ENCODE measurements at places on chromosomes 1 and 21.

GRCh38 chr1:154998818-154999570, 3.6 kb upstream of the ZBTB7B start:
- DNase-seq, result peak; percentile 78

DNA sequence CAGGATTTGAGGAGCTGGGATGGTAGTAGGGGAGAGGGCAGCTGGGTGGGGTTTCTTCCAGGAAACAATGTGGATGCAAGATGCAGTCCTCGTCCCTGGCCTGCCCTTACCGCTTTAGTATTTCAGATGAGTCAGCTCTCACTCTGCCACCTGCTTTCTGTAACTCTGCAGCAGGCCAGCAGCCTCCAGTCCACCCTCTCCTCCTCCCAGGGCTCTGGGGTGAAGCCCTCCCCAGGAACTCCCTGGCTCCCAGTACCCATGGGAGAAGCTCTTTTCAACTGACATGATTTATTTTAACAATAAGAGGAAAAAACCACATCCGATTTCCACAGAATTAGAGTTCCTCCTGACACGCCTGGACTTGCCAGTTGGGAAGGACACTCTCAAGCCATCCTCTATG, 39.0 kb upstream of the IL20 start:
- DNase-seq, result no peak

DNA sequence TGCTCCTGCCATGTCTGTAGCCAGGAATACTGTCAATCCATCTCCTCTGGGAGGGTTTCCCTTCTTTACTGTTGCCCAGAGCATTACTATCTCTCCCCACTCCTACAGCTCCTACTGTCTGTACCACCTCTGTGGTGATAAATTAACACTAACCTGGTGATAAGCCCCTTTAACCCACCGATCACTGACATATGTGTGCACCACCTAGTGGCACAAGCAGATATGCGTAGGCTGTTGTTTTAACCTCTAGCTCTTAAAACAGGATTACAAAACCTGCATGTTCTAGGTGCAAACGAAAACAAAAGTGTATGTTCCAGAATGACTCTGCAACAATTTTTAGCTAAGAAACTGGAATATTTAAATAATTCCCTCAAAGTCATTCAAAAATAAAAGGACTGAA, 93.9 kb upstream of the BEND5 start:
- no peak for DNase-seq

- DNase-seq, result no peak
These were observed 34.0 kb upstream of the HUNK start for GRCh38 chr21:31838586-31839355.

DNA sequence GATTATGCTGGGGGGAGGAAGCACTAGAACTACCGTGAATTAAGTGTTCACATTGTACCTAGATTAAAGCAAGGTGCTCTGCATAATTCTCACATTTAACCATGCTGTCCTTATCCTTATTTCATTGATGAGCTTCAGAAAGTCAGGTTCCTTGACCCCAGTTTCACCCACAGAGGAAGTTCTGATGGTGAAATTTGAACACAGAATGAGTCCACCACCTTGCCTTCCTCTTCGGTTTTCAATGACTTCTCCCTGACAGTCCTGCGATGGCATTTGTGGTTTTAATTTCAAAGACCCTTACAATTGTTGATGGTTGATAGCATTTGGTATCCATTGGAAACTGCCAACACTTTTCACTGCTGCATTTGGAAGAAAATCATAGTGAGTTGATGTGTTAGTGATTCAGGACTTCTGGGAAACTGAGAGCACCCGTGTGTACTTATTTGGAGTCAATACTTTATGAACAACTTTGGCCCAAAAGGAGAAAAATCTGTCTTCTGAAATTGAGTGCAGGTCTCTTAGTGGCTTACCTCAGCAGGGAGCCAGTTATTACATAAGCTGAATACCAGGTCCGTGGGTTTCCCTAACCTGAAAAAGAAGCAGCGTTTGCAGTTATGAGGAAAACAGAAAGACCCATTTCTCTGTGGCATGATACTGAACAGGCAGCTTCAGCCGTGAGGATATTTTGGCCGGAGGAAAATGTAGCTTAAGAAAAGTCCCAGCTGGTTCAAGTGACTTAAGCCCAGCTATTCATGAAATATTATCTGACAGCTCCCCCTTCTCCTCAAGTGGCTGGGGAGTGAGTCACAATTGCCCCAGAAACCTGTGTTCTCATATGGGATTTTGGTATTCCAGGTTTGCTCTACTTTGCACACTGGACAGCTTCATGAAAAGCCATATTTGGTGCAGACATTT, 47.5 kb downstream of the ROR1 start:
- DNase-seq, result peak; percentile 74

- DNase-seq, result no peak
These were observed 48.7 kb upstream of the EDN2 start for GRCh38 chr1:41533016-41533730.

GRCh38 chr1:52235646-52236045, 93.8 kb downstream of the ZFYVE9 start:
- no peak for DNase-seq

DNA sequence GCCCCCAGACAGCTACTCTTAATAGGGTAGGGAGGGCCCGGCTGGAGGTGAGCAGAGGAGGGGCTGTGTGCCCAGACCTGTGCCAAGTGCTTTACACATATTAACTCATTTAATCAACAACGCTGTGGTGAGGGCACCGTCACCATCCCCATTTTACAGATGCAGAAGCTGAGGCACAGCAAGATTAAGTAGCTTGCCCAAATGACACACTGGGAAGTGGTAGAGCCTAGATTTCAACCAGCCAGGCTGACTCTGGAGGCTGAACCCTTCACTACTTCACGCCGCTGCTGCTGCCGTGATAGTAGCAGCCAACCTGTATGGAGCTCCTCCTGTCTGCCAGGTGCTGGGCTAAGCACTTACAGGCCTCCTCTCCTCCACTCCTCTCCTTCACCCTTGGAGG, 127.2 kb downstream of the PTPRU start:
- DNase-seq, result no peak

DNA sequence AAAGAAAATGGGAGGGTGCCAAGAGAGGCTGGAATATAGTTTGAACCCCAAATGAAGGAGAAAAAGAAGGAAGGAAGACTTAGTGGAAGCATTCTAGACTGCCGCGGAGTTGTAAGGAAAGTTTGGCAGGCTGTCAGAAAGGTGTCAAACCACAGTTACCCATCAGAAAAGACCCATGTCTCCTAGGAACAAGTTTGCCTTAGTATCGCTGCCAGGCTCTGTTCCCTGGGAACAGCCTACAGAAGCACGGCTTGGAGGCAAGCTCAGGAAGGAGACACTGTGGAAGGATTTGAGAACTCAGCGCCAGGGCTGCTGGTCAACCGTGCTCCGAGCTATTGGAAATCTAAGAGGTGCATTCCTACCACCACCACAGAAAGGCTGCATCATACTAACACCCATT, 197.4 kb downstream of the RRAGC start:
- no peak for DNase-seq
